ENCODE measurements at places on chromosomes 16 and 17.

DNA sequence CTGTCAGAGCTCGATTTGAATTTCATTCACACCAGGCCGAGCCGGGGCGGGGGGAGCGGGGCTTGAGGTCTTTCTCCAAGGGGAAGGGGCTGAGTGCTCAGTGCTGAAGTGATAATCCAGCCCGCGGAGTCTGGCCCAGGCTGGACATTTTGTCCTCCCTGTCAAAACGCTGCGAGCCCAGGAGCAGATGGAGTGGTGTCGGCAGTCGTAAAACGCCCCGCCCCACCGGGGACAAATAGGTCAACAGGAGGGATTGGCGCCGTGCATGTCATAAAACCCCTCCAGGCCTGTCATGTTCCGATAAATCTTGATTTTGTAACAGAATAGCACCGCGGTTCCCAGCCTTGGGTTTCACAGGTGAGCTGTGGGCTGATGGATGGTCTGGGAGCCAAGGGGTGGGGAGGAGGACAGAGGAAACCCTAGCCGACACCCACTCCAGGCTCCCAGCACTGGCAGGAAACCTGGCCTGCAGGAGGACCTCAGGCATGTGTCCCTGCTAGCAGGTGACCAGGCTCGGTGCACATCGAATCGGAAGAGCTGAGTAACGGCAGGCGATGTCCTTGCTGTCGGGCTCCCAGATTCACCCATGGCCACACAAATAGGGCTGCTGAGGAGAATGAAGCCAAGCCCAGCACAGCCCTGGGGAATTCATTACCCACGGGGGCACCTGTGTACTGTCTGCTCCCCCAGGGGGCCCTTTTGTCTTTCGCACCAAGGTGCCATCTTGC is 341.4 kb downstream of the FOXL1 start:
- no peak for DNase-seq

DNA sequence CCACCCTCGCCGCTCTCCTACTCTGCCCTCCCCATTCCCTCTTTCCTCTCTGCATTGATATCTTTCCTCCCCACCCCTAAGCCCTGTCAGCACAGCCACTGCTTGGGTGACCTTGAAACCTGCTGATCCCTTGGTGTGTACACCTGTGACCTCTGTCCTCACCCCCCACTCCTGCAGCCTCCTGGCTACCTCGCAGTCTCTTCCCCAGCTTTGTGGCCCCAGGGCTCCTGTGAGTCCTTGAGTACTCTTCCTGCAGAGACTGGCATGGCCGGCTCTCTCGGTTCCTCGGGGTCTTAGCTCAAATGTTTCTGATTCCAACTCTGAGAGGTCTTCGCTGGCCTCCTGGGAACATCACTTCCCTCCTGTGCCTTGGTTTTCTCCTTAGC is 31.7 kb downstream of the ADCY7 start:
- no peak for DNase-seq

GRCh38 chr17:4420692-4421131 is 13.0 kb upstream of the SPNS3 start:
- peak; percentile 55 for DNase-seq

DNA sequence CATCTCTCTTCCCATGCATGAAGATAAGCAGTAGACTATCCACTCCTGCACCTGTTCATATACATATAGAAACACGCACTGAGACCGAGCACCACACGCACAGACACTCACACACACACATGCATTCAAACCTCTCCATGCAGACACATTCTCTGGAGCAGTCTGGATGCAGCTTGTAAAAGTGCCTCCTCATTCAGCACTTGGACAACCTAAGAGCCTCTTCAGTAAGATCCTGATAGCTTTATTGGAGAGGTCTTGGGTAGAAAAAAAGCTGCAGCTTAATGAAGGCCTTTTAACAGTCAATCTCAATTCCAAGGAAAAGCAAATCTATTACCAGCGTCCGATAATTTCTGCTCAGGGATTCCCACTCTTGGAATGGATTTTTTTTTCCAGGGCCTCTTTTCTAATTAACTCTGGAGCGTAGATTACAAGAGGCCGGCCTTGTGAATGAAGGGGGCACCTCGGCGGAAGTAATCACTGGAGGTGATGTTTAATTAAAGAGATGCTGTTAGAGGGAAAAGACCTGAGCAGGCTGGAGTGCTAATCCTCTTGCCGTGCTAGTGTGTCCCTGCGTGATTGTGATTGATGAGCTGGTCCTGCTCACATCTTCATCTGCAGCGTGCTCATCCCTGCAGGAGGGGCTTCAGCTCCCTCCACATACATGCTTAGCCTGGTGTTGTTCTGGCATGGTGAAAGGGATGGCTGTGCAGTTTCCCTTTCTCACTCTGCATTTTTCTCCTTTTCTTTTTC is 155.1 kb downstream of the RBFOX1 start:
- no peak for DNase-seq

GRCh38 chr16:35207059-35207999 is 1747.9 kb downstream of the TP53TG3F start:
- DNase-seq, result no peak
